ENCODE measurements at places on chromosomes 3 and 15. TPM values are rescaled to one million over a fixed set of nuclear protein-coding genes. Genes with fewer than 3 reads are reported as not detected.

DNA sequence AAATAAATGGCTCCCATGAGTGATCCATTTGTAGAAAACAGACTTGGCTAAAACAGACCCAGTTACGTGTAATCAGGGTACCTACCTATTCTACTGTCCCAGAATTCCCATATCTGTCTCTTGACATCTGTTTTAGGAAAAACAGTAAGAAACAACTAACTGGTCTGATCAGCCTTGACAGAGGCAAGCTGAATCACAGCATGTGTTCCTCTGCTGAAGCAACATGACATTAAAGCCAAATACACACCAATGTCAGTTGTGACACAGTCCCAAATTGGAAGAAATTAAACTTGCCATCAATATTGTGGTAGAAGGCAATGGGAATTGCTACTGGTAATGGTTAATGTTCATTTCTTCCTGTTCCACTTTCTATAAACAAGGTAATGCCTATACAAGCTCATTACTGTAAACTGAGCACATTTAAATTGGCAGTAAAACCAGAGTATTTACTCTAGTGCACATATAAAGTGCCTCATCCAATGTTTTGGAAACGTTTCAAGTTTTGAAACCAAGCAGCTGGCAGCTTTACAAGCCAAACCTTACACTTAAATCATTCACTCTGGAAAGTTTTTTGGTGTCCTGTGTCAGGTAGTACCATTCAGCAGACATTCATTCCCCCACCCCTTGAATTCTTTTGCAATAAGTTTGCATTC lies 27.0 kb downstream of the ALDH1A2 start:
- no peak for DNase-seq

GRCh38 chr3:186083746-186084145 lies 25.1 kb downstream of the ETV5 start:
- no peak for DNase-seq

GRCh38 chr15:97143592-97144376 lies 813.3 kb downstream of the NR2F2 start:
- DNase-seq, result no peak

DNA sequence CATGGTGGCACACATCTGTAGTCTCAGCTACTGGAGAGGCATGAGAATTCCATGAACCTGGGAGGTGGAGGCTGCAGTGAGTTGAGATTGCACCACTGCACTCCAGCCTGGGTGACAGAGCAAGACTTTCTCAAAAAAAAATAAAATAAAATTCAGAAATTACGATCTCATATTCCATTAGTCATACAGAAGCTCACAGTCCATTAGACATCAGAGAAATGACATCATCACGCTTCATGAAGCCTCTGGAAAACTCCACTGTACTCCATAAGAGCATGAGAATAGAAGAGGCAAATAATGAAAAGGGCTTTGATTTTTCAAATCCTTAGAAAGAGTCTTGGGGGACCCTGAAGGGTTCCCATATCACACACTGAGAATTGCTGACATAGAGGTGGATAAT lies 145.0 kb upstream of the MITF start:
- no peak for DNase-seq

The MRPL46 gene
- 36.4 TPM for total RNA-seq

The FBXO40 gene
- 116 TPM for total RNA-seq
